Aorta (tissue), 5 donors: ENCODE measurements at places on chromosomes 5 and 9. TPM values are rescaled to one million over a fixed set of nuclear protein-coding genes. Genes with fewer than 3 reads are reported as not detected.

DNA sequence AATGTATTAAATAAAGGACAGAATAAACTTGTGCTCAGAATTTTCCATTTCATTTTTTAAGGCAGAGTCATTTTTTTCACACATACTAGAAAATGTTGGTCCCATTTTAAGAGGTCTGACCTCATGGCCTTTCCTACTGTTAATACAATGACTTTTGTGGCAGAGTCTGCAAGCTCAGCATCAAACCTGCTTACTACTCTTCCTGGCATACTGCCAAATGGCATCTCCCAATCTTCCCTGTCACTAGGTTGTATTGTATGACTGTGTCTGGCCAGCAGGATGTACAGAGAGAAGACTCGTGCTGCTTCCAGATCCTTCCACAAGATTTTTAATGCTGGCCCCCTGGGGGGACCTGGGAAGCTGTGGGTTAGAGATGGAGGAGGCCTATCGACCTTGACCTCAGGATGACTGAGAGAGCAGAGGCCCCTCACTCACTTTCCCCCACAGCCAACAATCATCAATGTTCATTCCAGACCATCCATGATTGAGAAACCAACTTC is 64.7 kb downstream of the BARX1 start:
- H3K36me3 ChIP-seq, result no peaks in the 10 kb centered on the region
- no peaks in the 10 kb centered on the region for H3K27me3 ChIP-seq

DNA sequence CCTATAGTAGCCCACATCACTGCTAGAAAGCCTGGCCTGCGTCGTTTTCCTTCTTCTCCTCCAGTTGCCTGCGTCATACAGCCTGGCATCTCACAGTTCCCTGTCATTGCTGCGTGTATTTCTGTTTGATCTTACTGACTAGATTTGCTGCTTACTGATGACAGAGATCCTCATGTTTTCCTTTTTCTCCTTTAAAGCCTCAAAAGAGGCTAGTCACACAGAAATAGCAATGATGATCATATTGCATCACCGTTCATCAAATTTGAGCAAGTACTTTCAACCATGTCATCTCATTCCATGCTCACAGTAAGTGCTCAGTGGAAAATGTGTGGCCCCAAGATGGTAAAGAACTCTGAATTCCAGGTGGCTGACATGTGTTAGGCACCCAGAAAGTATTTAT is 76.8 kb downstream of the MVB12B start:
- no peak overlapping the region for H3K4me3 ChIP-seq
- H3K4me1 ChIP-seq, result no peaks in the 10 kb centered on the region
- H3K27me3 ChIP-seq, result no peaks in the 10 kb centered on the region
- no peak overlapping the region for H3K27ac ChIP-seq
- DNase-seq, result no peak

- H3K36me3 ChIP-seq, result no peaks in the 10 kb centered on the region
- no peaks in the 10 kb centered on the region for H3K27me3 ChIP-seq
- no peaks in the 10 kb centered on the region for H3K4me1 ChIP-seq
- no peak overlapping the region for H3K4me3 ChIP-seq
- DNase-seq, result no peak
- H3K27ac ChIP-seq, result no peak overlapping the region
Measured at GRCh38 chr5:30040488-30041118, 1152.9 kb upstream of the CDH6 start.

The PCDH12 gene
- 0.88 TPM for polyA plus RNA-seq

DNA sequence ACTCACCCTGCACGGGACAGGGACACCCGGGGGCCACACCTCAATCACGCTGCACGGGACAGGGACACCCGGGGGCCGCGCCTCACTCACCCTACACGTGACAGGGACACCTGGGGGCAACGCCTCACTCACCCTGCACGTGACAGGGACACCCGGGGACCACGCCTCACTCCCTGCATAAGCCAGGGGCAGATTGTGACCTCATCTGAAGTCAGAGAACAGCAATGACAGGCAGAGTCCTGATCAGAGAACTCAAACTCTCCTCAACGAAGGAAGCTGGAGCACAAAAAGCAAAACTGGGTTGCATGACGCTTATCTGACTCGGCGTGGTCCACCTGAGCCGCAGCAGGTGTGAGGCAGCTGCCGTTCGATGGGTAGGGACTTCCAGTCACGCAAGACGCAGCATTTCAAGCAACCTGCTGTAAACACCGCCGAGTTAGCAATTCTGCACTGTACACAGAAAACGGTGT is 3.2 kb downstream of the TERT start:
- peak; percentile 22 for DNase-seq
- H3K27ac ChIP-seq, result no peak overlapping the region
- no peak overlapping the region for H3K4me3 ChIP-seq
- H3K4me1 ChIP-seq, result no peaks in the 10 kb centered on the region
- no peaks in the 10 kb centered on the region for H3K36me3 ChIP-seq
